HAP-1 (cell line): ENCODE measurements at places on chromosomes 5 and 9.

GRCh38 chr9:22157828-22158227 lies 148.7 kb upstream of the CDKN2B start:
- no peak for DNase-seq

GRCh38 chr9:6782345-6782744 lies 24.6 kb downstream of the KDM4C start:
- no peak for DNase-seq

DNA sequence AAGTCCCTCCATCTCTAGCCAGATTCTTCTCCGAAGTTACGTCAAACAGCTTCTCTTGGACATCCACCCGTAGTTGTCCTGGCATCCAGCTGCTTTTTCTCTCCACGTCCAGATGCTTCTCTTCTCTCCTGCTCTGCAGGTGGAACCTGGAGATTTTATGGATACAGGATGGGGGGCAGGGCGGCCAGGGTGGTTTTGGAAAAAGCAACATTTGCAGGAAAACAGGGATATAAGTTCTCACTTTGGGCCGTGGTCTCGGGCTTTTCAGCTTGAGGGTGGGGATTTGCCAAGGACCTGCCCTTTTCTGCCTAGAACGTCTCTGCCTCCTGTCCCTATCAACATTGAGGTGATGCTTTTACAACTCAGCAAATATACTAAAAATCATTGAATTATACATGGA lies 1941.6 kb upstream of the C9orf72 start:
- no peak for DNase-seq

GRCh38 chr5:102911973-102912372 lies 156.9 kb downstream of the PAM start:
- no peak for DNase-seq

- DNase-seq, result no peak
Observed at GRCh38 chr9:83294816-83295215, 231.9 kb upstream of the RASEF start.

GRCh38 chr5:51384281-51384840 lies 1.1 kb downstream of the ISL1 start:
- DNase-seq, result no peak

GRCh38 chr5:131749723-131750470 lies 46.9 kb downstream of the FNIP1 start:
- DNase-seq, result no peak

DNA sequence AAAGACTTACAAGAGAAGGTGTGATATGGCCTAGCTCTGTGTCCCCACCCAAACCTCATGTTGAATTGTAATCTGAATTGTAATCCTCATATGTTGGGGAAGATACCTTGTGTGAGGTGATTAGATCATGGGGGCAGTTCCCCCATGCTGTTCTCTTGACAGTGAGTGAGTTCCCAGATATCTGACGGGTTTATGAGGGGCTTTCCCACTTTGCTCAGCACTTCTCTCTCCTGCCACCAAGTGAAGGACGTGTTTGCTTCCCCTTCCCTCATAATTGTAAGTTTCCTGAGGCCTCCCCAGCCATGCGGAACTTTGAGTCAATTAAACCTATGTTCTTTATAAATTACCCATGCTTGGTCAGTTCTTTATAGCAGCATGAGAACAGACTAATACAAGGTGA lies 49.0 kb downstream of the CDO1 start:
- DNase-seq, result no peak

DNA sequence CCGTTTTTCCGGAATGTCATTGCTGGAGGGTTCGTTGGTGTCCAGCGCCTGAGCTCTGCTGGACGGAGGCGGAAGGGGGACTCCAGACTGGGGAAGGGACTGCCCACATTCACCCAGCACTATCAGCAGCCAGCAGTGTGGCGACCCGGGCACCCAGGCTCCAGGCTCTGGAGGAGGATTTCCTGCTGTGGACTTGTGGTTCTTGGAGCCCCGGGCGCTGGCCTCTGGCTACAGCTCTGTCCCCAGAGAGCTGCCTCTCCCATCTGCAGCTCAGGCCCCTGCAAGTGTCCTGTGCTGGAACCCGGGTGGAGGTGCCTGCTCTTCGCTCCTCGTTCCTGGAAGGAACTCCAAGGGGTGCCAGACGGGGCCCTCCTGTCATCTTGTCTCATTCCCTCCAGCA lies 152.6 kb downstream of the RGS3 start:
- no peak for DNase-seq

DNA sequence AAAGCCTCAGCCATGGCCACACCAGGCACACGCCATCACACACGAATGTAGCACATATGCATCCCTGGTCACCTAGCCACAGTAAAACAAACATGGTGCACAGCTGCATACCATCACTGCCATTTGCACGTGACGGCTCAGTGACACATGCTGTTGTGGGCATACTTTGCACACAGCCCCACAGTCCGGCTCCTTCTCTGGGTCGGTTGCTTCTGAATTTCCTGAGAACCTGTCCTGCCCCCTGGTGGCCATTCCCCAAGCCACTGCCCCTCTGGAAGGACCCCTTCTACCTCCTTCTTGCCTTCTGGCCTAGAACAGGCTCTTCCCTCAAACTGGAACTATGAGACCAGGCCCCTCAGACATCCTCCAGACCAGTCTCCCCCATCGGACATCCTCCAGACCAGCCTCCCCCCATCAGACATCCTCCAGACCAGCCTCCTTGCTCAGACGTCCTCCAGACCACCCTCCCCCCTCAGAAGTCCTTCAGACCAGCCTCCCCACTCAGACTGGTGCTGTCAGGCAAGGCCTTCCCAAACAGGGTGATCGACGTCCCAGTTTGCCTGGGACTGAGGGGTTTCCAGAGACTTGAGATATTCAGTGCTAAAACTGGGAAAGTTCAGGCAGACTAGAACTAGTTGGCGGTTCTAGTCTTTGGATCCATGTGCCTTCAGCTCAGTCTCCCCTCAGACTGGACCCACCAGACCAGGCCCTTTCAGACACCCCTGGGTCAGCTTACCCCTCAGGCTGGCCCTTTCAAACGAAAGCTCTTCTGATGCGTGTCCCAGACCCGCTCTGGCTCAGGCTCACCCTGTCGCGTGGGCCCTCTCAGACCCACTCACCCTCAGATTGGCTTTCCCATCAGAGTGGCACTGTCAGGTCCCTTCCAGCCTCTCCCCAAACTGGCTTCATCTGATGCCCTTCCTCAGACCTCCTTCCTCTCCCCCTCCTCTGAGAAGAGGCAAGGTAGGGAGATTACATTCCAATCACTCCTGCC lies 24.3 kb upstream of the ENHO start:
- DNase-seq, result peak; percentile 87

DNA sequence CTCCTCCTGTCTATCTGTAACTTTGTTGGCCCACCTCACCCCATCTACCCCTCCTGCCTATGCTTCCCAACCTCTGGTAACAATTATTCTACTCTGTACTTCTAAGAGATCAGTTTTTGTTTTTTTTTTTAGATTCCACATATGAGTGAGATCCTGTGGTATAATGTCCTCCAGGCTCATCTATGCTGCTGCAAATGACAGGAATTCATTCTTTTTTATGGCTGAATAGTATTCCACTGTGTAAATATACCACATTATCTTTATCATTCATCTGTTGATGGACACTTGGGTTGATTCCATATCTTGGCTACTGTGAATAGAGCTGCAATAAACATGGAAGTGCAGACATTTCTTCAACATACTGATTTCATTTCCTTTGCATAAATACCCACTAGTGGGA lies 8.0 kb upstream of the NPR2 start:
- DNase-seq, result no peak

GRCh38 chr5:127338501-127338900 lies 47.9 kb downstream of the MEGF10 start:
- DNase-seq, result no peak

- DNase-seq, result peak; percentile 3
Observed at GRCh38 chr5:1513326-1514026, 10.3 kb downstream of the LPCAT1 start.

GRCh38 chr9:74861071-74861470 lies 26.6 kb downstream of the TRPM6 start:
- DNase-seq, result no peak

- no peak for DNase-seq
Observed at GRCh38 chr9:131827821-131828369, 88.0 kb upstream of the RAPGEF1 start.

DNA sequence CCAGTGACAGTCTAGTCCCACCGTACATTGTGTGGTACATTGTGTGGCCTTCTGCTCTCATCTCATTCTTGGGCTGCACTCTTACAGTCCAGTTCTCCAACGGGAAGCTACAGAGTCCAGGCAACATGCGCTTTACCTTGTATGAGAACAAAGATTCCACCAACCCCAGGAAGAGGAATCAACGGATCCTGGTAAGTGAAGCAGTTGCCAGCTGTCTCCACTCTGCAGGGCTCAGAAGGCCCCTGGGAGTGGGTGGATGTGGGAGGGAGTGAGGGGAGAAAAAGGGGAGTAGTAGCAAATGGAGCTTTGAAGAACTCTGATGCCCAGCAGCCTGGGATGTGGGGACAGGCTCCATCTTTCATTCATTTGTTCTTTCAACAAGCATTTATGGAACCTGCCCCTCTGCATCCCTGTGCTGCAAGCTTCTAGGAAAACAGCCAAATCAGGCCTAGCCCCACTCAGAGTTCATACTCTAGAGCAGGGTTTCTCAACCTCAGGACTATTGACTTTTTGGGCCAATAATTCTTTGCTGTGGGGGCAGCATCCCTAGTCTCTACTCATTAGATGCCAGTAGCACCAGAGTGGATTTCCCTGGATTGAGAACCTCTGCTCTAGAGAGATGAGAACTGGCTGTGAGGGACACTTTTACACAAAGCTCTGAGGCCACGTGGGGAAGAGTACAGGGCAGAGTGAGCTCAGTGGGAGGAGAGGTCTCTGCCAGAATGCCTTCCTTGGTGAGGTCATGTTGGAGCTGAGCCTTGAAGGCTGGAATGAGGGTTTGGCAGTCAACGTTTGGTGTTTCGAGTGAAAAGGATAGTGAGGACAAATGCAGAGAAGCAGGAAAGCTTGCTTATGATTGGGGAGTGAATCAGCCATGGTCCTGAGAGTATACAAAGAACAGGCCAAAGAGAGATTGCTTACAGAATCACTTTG lies 1.1 kb downstream of the POLR1E start:
- DNase-seq, result no peak

GRCh38 chr9:26163931-26164330 lies 485.7 kb upstream of the TUSC1 start:
- DNase-seq, result no peak

DNA sequence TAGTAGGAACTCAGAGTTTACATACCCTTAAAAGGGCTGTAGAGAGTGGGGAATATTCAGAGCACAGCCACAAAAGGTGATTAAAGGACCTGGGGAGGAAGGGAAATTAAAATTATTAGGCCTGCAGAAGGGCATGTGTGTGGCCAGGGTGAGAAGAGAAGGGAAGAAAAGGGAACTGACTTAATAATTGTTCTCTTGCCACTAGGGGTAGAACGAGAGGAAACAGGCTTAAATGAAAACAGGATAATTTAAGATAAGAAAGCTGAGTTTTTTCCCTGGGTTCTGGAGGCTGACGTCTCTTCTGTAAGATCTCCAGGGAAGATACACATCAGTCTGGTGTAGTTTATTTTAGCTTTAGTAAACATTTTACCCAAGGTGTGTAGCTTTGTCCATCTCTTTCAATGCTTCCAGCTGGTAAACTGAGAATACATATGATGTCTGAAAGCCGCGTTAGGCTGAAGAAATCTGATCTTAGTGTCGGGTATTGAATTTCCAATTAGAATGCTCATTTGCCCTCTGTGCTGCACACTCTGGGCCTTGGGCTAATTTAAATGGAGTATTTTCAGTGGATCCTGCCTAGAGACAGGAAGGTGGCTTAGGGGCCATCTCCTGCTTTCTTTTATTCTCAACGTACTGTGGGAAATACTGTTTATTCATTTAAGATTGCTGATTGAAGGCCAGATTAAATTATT lies 416.8 kb downstream of the TMEM38B start:
- no peak for DNase-seq

DNA sequence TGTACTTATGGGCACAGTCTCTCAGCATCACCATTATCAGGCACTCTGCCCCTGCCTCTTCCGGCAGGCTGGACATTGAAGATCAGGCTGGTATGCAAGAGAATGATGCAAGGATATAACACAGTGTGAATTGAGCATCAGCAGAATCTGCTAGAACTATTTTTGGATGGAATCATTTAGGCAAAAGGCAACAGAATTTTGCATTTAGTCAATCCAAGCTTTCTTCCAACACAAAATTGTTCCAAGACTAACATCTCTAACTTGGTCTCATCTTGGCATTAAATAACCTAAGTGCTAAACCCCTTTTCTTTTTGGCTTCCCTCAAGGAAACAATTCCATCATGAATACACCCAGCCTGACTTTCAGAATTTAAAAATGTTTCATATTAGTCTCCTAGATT lies 339.9 kb downstream of the PRELID2 start:
- no peak for DNase-seq

- no peak for DNase-seq
Observed at GRCh38 chr9:79895232-79895631, 323.5 kb downstream of the TLE4 start.

- DNase-seq, result no peak
Observed at GRCh38 chr9:100112677-100113336, 13.8 kb downstream of the INVS start.

- peak; percentile 3 for DNase-seq
Observed at GRCh38 chr5:84384604-84385575, at the start of gene EDIL3. Gene EDIL3 (minus strand): TSS chr5:84384880. CDS start chr5:84384374, 506 bp downstream.

GRCh38 chr9:133539991-133540697 lies 5.6 kb downstream of the ADAMTSL2 start:
- no peak for DNase-seq

- no peak for DNase-seq
Observed at GRCh38 chr9:120394058-120394669, 185.8 kb downstream of the CDK5RAP2 start.

- no peak for DNase-seq
Observed at GRCh38 chr9:23621924-23622323, 204.1 kb downstream of the ELAVL2 start.

- DNase-seq, result no peak
Observed at GRCh38 chr9:134930398-134930797, 12.7 kb upstream of the FCN1 start.

- DNase-seq, result no peak
Observed at GRCh38 chr5:133706506-133707430, 94.4 kb upstream of the FSTL4 start.

- DNase-seq, result no peak
Observed at GRCh38 chr5:170546282-170546681, 42.5 kb downstream of the KCNIP1 start.

DNA sequence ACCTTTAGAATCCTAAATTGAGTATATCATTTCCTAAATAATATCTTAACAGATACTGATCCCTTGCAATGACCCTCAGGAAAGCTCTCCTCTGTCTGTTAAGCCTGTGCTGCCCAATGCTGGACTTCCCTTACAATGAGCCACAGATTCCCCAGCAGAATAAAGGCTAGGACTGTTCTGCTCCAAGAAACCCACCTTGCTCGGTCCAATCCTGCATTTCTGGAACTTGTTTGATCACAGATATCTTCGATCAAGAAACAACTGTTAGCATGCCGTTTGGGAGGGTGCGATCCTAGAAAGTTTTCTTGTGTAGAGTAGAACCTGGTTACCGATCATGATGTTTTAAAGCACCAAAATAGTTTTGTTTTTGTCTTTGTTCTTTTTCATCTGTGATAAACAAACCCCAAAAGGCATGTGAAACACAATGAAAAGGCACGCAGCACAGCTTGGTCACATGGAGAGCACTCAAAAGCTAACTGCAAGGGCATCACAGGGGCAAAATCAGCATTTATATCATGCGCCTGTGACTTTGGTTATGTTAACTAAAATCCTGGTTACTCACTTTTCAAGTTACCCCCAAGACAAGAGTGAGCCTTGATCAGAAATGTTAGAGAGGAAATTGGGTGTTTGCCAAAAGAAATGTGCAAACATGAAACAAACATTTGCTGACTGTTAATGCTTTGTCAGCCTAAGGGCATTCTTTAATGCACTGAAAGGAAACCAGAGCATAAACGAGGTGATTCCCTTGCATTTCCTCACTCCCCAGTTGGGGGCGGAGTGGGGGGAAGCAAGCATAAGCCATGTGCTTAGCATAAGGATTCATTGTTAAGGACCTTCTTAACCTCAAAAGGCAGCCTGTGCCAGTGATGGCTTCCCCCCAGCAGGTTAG lies 61.9 kb upstream of the ADAMTS16 start:
- no peak for DNase-seq
